Activated T-helper 17 cell treated with anti-CD3 and anti-CD28 coated beads, Interleukin-2, amount 50 U/mL, for 72 hours (primary cell): ENCODE measurements at places on chromosomes 16 and 17. TPM values are rescaled to one million over a fixed set of nuclear protein-coding genes. Genes with fewer than 3 reads are reported as not detected.

DNA sequence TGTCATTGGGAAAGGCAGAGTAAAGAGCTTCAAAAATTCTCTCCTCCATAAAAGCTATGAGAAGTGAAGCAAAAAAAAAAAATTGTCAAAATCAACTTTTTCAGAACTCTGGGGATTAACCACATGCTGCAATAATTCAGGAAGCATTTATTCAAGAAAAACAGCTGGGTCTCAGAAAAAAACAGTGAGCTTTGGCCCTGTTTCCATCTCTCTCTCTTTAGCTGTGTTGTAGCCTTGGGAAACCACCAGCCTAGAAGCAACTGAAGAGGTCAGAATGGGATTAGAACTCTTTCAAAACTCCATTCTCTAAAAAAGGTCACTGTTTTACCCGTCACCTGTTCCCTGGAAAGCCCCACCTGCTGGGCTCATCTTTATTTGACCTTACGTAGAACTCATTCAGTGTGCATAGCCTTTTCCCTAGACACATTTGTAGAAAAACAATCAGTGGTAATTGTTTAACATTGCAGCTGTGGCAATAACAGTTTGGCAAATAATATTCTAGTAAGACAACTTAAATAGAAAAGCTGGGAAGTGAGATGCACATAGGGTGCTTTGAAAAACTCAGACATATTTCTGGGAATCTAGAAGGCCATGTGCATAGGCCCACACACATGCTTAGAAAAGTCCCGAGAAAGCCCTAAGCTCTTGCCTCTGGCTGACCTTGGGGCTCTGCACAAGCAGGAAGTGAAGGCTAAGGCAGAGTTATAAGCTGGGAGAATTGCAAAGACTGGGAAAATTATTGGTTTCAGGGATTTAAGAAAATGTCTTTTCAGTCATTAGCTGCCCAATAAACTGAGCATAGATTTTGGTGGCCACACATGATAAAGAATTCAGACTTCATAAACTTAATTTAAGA is 18.0 kb downstream of the SLC5A11 start:
- ATAC-seq, result no peak

DNA sequence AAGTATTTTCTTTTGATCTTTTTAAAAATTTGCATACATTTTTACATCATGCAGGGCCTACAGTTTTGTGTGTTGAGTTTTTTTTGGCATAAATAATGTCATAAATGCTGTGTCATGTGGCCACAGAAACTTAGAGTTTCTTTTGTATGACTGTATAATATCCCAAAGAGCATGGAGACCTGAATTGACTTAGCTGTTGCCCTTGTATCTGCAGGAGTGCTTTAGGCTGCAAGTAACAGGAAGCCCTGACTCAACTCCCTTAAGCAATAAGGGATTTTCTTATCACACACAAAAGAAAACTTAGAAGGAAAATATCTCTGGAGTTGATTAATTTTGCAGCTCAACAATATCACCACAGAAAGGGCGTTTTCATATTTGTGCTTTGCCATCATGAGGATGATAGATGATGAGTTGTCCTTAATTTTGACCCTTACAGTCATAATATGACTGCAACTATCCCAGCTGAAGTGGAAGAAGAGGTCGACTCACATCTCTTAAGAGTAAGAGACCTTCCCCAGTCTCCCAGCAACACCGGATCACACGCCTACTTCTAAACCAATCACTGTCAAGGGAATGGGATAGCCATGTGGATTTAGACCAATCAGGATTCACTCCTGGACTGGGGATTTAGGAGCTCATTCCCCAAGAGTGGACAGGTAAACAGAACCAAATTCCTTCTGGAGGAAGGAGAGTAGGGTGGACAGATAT is 138.9 kb downstream of the GSG1L start:
- peak; percentile 72 for ATAC-seq

DNA sequence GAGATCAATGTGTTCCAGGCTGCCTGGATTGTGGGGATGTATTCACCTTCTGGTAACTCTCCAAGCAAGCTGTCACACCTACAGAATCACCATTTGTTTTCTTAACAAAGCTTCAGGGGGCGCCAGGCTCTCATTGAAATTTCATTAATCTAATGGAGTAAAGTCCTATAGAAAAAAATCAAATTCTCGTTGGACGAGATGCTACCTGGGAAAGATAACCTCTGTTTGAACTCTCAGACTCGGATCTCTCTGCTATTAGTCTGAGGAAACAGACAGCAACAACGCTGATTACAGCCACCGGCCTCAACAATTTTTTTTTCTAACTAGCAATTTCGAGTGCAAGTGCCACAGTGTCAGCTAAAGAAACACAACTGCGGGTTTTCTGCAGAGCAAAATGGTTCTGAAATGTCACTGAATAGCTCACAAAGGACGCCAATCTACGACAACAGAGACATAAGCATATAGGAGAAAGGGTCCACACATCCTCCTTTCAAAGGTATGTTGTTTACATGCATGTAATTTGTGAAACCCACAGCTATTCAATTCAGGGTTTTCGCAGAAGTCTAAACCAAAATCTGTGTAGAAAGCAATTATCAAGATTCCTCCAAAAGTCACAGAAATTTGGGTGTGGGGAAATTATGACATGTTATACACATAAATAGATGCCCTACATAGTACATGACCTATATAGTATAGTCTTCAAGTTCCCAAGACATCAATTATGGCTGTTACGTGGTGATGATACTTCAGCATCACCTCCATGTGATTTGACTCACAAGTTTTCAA is 135.8 kb downstream of the SKAP1 start:
- ATAC-seq, result peak; percentile 81

GRCh38 chr16:88381820-88382451 is 823 bp upstream of the ZNF469 start:
- ATAC-seq, result no peak

- peak; percentile 47 for ATAC-seq
Measured at GRCh38 chr17:7186241-7186640, 7.1 kb upstream of the ASGR1 start.

DNA sequence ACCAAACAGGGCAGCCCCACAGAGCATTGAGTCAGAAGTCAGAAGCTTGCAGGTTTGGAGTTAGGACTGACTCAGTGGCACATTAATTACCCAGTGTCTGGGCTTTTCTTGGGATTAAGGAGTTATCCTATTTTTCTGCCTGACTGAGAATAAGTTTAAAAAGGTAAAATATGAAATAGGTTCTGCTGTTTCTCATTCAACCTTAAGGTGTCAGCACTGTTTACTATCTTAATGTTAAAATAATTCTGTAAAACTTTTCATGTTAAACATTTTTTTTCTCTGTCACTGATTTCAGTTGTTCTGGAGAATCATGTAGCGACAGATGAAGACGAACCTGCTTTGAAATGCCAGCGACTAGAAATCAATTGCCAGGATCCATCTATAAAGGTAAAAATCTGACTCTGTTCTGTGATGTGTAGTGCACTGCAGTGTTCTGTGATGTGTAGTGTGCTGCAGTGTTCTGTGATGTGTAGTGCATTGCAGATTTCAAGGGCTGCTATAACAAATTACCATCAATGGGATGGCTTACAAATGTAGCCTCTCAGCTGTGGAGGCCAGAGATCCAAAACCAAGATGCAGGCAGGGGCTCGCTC is 128.0 kb downstream of the LAT start:
- no peak for ATAC-seq

DNA sequence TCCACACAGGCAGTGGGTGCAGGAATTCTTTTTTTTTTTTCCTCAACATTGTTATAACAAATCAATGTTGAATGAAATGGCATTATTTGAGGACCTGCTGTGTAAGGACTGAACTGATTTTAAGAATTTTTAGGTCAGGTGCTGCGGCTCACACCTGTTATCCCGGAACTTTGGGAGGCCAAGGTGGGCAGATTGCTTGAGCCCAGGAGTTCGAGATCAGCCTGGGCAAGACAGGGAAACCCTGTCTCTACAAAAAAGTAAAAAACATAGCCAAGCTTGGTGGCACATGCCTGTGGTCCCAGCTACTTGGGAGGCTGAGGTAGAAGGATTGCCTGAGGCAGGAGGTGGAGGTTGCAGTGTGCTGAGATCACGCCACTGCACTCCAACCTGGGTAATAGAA is 12.4 kb downstream of the MPRIP start:
- ATAC-seq, result no peak

DNA sequence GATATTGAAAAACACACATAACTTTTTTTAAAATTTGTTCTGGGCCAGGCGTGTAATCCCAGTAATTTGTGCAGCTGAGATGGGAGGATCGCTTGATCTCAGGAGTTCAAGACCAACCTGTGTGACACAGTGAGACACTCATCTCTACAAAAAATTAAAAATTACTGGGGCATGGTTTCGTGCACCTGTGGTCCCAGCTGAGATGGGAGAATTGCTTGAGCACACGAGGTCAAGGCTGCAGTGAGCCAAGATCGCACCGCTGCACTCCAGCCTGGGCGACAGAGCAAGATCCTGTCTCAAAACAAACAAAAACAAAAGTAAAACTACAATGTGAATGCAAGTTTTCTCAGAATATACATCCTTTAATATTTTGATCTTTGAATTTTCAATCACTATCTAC is 15.1 kb downstream of the C16orf54 start:
- ATAC-seq, result no peak

GRCh38 chr16:54522584-54522983 is 236.0 kb upstream of the IRX3 start:
- no peak for ATAC-seq

- no peak for ATAC-seq
Measured at GRCh38 chr16:46729326-46729995, 18.7 kb downstream of the MYLK3 start.

Gene PARD6A
- 10.7 TPM for total RNA-seq

Gene CACNA1H
- 1.4 TPM for total RNA-seq

Gene TNS4
- 19.8 TPM for total RNA-seq

Gene NEUROD2
- total RNA-seq, result not detected

Gene TMEM114
- total RNA-seq, result not detected

Gene TM4SF5
- total RNA-seq, result not detected

Gene ITGAL
- 319 TPM for total RNA-seq

Gene OR1F1
- 0.37 TPM for total RNA-seq
